ENCODE measurements at places on chromosomes 4 and X.

DNA sequence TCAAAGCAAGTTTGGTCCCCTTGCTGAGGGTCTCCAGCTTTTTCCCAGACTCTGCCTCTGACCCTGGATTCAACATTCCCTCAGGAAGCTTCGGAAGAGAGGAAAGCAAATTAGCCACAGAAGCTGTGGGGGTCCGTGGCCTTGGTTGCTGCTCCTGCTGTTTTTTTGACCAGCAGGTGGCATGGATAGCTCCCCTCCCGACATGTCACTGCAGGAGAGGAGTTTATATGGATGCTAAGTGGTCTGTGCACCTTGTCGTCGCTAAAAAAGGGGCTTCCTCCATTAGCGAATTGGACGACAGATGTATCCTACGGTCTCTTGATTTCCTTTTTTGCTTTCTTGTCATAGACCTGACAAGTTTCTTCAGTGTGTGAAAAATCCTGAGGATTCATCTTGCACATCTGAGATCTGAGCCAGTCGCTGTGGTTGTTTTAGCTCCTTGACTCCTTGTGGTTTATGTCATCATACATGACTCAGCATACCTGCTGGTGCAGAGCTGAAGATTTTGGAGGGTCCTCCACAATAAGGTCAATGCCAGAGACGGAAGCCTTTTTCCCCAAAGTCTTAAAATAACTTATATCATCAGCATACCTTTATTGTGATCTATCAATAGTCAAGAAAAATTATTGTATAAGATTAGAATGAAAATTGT lies 70.2 kb downstream of the CD38 start:
- DNase-seq = peak; percentile 26

GRCh38 chr4:139279760-139280620 lies at the start of gene MGARP:
Gene MGARP (minus strand): TSS chr4:139280225. CDS start chr4:139280158, 67 bp downstream.
- DNase-seq = peak; percentile 46

DNA sequence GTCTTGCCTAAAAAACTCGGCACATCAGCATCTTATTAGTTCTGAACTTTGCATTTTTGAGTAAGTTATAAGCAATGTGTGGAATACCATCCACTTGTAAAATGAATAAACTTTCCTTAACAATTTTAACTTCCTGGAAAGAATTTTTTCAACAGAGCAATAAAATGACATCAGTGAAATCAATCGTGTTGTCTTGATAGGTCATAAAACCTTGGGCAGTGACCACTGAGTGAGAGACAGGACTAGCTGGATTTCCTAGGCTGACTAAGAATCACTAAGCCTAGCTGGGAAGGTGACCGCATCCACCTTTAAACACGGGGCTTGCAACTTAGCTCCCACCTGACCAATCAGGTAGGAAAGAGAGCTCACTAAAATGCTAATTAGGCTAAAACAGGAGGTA lies 403.0 kb upstream of the CNKSR2 start:
- DNase-seq = no peak

GRCh38 chrX:3526731-3527130 lies 180.3 kb upstream of the MXRA5 start:
- DNase-seq = no peak

DNA sequence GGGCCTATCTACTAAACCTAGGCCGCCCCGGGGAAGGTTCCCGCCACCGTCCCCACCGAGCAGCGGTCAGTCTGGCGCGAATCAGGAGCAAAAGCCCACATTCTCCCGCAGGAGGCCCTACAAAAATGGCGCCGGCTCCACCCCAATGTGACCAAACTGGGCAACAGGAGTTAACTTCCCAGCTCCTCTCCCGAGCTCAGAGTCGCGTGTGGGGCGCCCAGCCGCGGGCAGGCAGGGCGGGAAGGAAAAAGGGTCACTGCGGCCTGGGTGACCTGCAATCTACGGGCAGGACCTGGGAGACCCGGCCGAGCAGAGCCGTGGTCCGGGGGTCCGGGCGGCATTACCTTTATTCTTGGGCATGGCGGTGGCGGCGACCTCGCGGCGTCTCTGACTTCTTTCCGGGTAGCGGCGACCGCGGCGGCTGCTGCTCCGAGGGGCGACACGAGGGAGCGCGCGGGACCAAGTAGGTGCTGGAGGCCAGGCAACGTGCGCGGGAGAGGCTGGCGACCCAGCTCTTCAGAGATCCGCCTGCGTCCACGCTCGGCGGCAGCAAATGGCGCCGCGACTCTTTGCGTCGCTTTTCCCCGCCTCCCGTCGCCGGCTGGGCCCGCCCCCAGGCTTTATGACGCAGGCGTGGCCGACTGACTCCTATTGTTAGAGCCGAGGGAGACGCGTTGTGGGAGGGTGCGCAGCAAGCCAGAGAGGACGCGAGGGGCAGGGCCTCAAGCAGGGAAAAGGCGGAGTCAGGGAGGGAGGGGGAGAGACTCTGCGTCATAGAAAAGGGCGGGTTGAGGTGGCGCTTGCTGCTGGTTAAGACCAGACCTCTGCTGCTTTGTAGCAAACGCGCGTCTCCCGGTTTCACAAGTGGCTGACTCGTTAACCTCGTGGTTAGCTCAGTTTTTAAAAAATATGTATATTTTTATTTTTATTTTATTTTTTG lies at the start of gene EIF1AX:
TSS of gene EIF1AX (minus strand) at position 558 of the 940 bp plus-strand sequence. CDS start at position 360, 198 bp downstream.
- peak; percentile 99 for DNase-seq

GRCh38 chr4:38804654-38805295 lies at the start of gene TLR1:
Gene TLR1 (minus strand): TSS chr4:38804791. CDS start chr4:38798831, 5,960 bp downstream.
- DNase-seq = peak; percentile 72

DNA sequence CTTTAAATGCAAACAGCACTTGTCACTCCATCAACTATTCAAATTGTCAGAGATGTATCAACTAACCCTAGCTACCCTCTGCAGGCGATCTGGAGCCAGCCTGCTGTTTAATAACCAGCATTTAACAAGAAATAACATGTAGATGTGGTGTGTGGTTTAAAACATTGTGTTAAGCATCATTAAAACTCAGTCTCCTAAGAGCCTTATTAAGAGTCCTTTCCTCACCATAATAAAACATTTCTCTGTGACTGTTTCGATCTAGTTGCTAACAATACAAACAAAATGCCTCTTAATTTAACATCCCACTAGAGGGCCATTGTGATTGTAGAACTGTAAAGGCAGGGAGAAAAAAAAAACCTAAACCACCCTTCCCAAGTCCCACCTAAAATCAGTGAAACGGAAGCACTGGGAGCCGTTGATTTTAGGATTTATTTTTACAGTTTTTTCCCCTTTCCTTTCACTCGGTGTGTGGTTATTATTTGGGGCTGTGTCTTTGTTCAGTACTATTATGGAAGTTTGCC lies 708.6 kb downstream of the C4orf33 start:
- no peak for DNase-seq

GRCh38 chr4:17272154-17272553 lies 239.7 kb downstream of the QDPR start:
- DNase-seq = no peak

GRCh38 chrX:19448077-19448476 lies 67.2 kb downstream of the MAP3K15 start:
- DNase-seq = peak; percentile 57

DNA sequence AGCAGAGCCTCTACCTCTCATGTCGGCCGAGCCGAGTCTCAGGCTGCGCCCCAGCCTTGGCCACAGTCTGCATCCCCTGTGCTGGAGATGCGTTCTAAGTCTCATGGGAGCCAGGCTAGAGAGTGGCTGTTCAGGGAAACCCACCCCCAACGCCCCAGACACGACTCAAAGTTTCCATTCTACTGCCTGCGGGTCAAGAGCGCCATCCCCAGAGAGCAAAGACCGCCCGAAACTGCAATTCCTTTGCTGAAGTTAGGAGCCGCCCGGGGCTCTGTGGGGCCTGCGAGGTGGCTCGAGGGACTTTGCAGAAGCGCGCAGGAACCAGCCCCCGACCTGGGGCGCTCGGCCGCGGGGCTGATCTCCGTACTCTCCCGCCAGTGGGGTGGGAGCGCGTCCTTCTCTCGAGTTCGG lies 10.0 kb upstream of the ELF4 start:
- peak; percentile 50 for DNase-seq

- DNase-seq = no peak
Measured at GRCh38 chr4:20825505-20825904, 125.2 kb downstream of the PACRGL start.

DNA sequence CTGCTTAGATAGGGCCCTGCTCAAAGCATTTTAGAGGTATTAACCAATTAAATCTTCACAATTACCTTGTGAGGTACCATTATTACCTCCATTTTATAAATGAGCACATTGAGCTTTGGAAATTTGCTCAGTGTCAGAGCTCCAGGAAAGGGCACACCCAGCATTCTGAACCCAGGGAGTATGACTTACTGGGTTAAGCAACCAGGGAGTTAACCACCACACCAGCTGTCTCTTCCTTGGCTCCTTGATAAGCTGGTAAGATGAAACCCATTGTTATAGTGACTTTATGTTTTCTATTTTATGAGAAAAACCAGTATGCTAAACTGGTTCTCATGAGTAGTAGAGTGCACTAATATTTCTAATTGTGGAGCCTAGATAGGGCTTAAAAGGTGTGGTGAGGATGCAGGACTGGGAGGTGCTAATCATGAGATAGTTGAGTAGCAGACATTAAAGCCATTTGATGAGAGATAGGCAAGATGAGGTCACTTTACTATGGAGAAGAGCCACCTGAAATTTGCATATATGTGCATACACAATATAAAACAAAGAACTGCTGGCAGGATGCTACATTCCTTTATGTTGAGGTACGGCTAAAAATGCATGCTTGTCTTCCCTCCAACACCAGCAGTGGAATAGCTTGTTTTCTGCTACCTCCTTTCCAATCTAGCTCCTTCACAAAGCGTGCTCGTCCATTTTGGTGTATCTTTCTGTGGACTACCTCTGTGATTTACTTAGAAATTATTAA lies 556.1 kb downstream of the SPRY1 start:
- no peak for DNase-seq

DNA sequence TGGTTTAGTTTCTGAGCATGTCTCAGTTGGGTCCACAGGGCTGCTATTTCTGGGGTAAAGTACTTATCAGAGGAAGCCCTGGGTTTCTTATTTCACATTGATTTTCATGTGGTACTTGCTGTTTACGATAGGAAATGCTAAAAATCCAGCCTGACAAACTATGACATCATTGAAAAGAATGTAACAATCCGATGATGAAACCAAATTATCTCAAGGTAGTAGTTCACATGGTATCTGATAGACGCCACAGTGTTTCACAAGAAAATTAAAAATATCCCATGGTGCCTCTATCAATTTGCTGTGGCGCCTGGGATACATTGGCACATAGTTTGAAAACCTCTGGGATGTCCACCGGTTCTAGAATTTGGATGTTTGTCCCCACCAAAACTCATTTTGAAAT lies 418.9 kb upstream of the RPS6KA3 start:
- DNase-seq = no peak

GRCh38 chr4:2494992-2495391 lies 26.1 kb downstream of the RNF4 start:
- no peak for DNase-seq

- DNase-seq = peak; percentile 22
Measured at GRCh38 chrX:2572740-2573139, 72.0 kb upstream of the DHRSX start.

DNA sequence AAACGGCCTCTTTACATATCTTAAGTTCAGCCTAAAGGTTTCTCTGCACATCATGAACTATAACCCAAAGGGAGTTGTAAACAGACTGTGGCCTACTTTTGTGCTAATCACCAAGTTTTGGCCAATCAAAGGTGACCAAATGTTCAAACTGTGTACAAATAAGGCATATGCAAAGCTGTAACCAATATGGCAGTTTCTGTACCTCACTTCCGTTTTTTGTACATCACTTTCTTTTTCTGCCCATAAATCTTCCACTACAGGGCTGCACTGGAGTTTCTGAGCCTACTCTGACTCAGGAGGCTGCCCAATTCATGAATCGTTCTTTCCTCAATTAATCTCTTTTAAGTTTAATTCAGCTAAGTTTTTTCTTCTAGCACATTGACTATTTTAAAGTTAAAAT lies 318.7 kb downstream of the SLC7A11 start:
- no peak for DNase-seq

DNA sequence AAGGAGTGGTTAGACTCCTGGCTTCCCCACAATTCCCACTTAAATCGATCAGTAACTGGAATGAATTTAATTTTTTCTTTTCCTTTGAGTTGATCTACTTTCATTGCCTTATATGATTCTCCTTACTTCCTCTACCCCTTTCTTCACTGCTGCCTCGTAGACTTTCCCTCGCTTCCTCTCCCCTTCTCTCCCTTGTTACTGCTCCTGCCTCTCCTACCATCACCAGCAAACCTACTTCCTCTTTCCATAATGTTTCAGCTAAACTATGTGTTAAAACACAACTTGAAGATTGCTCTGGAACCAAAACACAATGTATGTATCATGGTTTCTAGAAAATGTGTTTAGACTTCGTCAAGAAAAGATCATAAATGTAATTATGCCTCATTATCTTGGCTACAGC lies 132.0 kb upstream of the TET2 start:
- DNase-seq = no peak

- no peak for DNase-seq
Measured at GRCh38 chr4:187307131-187307530, 583.5 kb upstream of the FAT1 start.

- no peak for DNase-seq
Measured at GRCh38 chrX:29634516-29634915, 580.8 kb upstream of the MAGEB2 start.

- peak; percentile 65 for DNase-seq
Measured at GRCh38 chr4:13543032-13543838, 1.1 kb downstream of the NKX3-2 start.

DNA sequence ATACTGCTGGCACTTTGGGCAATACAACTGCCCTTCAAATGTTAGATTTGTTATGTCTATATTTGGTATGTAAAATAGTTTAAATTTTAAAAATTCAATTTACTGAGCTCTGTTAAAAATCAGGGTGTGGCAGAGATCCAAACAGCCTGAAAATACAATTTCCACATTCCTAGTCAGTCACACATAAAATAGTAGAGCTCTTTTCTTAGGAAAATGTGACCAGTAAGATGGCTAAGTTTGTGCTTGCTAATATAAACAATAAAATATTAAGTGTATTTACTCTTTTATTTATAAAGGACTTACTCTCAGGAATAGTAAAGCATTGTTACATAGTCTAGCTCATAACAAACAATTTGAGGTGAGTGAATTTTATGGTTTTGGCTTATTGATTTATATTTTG lies 200.2 kb downstream of the DKK2 start:
- DNase-seq = no peak

- no peak for DNase-seq
Measured at GRCh38 chr4:37667197-37668100, 18.7 kb downstream of the RELL1 start.

DNA sequence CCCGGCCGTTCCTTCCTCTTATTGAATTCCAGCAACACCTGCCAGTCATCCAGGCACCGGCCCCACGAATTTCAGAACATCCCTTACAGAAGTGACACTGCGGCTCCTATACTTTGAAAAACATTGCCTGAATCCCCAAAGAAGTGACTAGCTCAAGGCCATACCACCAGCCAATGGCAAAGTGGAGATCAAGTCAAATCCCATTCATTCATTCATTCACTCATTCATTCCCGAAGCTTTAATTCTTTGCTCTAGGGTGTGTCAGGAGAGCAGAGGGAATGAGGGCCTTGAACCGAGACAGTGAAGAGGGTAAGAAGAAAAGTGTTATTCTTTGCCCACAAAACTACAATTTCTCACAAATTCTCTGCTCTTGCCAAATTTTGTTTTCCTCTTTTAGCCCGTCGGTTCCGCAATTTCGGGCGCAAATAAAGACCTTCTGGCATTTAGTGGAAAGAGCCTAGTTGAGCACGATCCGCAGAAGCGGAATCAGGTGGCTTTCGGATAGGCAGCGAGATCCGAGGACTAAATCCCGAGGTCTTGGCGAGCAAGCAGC lies 824 bp upstream of the HMGB3 start:
- DNase-seq = peak; percentile 30
